Suppressor macrophage treated with lipopolysaccharide for 4 hours (primary cell): ENCODE measurements at places on chromosomes 16 and 17.

GRCh38 chr16:52462816-52463215, 84.1 kb downstream of the TOX3 start:
- DNase-seq, result no peak

DNA sequence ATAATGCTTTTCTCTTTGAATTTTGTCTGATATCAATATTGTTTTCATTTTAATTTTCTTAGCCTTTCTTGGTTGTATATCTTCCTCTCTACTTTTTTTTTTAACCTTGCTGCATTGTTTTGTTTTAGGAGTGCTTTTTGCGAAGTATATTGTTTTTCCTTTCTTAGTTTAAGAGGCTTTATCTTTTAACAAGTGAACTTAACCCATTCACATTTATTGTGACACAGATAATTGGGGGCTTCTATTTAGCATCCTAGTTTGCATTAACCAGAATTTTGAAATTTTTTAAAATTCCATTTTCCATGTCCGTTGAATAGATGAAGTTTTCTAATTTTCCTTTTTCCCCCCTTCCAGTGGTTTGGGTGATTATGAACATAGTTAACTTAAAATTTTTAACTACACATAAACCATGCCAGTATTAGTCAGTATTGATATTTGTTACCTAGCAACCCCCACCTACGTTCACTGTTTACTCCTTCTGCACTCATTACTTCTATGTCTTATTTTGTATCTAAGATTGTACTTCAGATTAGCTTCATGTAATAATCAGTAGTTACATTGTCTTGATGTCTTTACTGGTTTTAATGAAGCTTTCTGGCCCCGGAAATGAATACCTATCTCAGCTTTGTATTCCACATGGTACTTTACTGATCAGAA, 44.4 kb downstream of the TNRC6A start:
- DNase-seq, result no peak

DNA sequence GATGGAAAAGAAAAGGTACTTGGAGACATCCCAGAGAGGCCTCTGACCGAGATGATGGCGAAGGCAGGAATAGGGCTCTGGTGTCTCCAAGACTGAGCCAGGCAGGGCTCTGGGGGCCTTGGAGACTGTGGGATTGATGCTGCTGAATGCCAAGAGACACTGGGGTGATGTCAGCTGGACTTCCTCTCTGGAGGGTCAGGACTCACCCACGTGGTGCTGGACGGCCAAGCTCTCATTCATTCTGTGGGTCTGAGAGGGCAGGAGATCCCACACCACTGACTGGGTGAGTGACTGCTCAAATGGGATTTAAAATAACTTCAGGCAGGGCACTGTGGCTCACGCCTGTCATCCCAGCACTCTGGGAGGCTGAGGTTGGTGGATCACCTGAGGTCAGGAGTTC, 64.8 kb downstream of the NT5M start:
- peak; percentile 15 for DNase-seq

GRCh38 chr16:57725554-57725953, 10.0 kb upstream of the KATNB1 start:
- DNase-seq, result no peak

- no peak for DNase-seq
Observed at GRCh38 chr17:71224824-71225575, 895.8 kb upstream of the SOX9 start.

DNA sequence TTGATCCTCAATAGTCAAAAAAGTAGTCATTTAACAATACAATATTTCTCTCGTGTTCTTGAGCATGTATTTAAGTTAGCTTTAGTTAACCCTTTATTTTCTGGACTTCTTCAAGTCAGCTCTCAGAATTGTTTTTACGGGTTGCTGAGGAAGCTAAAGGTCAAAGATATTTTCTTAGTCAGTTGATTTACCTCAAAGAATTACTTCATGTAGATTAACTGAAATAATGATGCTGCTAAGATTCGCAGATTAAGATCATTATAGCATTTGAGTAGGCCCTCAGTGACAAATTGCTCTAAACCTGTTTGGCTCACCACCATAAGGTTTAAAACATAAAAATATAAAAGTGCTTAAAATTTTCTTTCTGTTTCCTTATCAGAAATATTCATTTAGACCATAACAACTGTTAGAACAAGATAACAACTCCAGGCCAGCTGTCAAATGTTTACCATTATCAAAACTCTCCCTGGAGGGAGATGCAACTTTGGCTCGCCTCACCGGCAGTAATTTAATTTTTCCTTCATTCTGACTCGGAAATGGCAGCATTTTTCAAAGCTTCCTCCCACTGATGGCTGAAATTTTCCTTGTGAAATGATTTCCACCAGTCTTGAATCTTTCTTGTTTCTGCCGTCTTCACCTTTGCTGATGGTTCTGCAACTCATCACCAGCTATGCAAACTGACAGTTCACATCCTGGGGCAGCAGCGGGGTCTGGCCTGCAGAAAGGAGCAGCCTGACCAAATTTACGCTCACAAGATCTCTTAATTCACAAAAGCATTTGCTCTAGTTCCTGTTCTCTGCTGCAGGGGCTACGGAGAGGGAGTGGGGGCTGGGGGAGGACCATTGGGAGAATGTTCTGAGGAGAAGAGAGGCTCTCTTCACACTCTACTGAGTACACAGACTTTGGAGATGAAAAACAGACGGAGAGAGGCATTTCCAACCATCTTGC, 254.8 kb upstream of the TBX2 start:
- DNase-seq, result no peak

GRCh38 chr16:84993926-84994325, 17.4 kb downstream of the ZDHHC7 start:
- DNase-seq, result no peak

GRCh38 chr17:13561606-13562270, 40.0 kb downstream of the HS3ST3A1 start:
- no peak for DNase-seq

DNA sequence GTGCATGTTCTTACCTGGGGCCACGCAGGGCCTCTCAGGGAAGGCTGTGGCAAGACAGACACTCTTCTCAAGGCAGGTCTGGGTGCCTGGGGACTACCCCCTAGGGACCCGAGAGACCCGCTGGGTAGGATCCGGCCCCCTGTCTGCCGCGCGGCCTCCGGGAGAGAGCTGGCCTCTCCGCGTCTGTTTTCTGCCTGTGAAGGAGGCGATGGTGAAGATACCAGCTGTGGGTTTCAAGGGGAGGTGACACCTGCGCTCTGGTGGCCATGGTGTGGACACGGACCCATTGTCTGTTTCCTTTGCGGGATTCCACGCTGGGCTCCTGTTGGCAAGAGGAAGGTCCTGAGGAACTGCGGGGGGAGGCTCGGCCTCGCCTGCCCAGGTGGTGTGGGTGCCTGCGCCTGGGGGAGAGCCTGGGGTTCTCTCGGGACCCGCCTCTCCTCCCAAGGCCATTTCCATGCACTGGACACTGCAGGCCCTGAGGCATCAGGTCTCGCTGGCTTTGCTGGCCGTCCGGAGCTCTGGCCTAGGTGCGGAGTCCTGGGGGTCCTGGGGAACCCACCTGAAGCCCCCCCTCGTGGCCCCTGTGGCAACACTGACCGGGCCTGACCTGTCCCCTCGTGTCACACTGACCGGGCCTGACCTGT, 12.2 kb upstream of the METRNL start:
- no peak for DNase-seq

- no peak for DNase-seq
Observed at GRCh38 chr17:63611354-63611753, 10.7 kb downstream of the TACO1 start.

GRCh38 chr17:28929787-28930186, 21.5 kb downstream of the PHF12 start:
- DNase-seq, result no peak

DNA sequence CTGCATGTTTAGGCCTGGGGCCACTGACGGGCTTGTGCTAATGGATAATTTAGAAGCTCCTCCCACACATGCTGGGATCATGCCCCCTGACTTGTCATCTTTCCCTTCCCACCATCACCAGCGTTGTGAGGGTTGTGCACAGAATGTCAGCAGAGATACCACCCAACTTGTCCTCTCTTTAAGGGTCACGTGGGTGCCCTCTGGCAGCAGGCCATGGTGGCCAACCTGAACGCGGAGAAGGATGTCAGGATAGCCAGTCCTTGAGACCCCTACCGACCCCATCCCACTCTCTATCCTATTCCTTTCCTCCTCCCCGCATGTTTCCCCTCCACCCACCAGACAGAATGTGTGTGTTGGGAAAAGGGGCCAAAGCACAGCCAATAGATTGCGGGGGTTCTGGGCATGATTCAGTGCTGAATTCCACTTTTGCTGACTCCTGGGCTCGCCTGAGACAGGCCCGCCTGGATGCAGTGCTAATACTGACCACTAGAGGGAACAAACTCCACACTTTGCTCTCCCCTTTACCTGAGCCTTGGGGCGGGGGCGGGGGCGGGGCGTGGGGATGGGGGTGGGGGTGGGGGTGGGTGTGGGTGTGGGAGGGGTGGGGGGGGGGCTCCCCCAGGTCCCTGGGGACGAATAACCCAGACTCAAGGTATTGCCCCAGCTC, at the start of gene GH2:
Gene GH2, minus strand, starts transcription at position 10 of the 667 bp plus-strand sequence. CDS start 143 bp downstream, outside the sequence.
- DNase-seq, result peak; percentile 58

GRCh38 chr17:3554440-3554839, 3.2 kb downstream of the TRPV3 start:
- DNase-seq, result no peak

DNA sequence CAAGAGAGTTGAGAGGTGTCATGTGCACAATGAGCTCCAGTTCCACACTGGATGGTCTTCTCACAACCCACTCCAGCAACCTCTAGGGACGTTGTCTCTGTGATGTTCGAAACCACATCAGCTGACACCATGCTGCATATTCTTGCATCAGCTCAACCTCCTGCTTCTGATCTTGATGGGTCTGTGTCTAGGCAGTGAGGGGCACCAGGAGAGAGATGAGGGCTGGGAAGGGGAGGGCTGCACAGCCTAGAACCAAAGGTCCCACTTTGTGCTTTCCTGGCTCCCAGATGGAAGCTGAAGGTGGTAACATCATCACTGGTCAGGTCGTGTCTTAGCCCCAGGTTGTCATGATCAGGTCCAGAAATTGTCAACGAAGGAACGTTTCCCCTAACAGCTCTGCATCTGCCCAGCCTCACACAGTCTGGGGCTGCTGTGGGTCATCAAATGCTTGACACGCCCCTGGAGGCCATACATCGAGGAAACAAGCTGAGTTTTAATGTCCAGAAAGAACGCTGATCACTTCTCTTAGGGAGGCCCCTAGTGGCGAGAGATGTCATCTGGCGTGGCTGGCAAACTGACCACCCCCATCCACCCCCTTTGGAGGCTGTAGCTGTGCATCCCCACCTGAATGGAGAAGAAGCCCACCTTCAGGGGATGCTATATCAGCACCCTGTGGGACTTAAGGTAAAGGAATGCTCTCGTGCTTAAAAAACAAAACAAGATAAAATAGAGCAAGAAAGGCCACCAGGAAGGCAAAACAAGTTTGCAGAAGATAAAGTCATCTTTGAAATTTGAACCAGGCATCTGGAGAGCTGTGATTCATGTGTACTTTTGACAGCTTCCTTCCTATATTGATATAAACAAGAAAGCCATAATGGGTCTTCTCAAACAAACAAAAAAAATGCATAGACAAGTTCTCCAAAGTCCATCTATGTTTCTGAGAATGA, 58.3 kb downstream of the WIPI1 start:
- peak; percentile 87 for DNase-seq

DNA sequence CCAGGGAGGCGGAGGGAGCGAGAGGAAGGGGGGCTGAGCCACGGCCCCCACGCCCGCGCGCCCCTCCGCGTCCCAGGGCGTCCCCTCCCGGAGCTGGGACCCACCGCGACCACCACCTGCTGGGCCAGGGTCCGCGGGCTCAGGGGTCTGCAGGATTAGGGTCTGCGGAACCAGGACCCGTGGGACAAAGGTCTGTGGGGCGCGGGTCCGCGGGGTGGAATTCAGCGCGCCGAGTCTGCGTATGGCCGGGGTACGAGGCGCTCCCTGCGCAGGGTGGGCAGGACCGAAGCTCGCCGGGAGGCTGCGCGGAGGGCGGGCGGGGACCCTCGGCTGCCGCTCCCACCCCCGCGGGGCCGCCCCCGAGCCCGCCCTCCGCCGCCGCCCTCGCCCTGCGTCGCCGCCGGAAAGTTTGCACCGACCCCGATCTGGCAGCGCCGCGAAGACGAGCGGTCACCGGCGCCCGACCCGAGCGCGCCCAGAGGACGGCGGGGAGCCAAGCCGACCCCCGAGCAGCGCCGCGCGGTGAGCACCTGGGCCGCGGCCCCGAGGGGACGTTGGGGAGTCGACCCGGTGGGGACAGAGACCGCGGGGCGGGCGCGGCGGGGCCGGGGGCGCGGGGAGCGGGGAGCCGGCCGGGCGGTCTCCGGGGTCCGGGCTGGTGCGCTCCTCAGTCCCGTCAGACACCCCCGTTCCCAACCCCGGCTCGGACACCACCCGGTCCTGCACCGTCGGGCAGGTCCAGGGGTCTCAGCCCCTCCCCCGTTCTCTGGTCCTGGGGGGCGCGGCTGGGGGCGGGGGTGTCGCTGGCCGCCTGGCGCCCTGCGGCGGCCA, at the start of gene GCGR:
Gene GCGR, plus strand, starts transcription at position 423 of the 831 bp plus-strand sequence. CDS start 4,869 bp downstream, outside the sequence.
- no peak for DNase-seq

GRCh38 chr17:30579610-30580315, 102.6 kb downstream of the GOSR1 start:
- DNase-seq, result no peak

DNA sequence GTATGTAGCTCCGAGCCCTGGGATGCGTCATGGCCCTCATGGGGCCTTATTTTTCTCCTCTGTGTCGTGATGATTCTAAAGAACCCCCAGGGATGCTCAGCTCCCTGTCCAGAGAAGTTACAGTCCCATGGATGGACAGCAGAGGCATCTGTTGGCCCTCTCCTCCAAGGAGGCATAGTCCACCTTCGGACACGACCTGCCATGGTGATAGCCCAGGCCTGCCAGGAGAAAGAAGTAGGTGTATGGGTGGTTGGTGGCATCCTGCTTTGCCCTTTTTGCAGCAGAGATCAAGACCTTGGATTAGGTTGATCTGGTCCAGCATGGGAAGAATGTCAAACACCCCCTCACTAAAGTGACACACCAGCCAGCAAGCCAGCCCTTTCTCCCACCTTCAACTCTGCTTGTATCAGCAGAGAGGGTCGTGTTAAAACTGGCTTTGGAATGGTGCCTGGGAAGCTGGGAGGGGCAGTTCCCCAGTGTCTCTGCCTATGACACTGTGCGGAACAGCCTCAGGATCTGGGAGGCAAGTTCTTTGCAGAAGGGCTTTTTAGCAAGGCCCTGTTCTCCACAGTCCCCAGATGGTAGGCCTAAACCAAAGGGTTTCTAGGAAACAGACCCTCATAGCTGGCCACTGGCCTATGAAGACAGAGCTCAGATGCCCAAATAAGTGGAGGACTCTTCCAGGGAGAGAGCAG, 259.9 kb upstream of the RPL38 start:
- DNase-seq, result no peak

DNA sequence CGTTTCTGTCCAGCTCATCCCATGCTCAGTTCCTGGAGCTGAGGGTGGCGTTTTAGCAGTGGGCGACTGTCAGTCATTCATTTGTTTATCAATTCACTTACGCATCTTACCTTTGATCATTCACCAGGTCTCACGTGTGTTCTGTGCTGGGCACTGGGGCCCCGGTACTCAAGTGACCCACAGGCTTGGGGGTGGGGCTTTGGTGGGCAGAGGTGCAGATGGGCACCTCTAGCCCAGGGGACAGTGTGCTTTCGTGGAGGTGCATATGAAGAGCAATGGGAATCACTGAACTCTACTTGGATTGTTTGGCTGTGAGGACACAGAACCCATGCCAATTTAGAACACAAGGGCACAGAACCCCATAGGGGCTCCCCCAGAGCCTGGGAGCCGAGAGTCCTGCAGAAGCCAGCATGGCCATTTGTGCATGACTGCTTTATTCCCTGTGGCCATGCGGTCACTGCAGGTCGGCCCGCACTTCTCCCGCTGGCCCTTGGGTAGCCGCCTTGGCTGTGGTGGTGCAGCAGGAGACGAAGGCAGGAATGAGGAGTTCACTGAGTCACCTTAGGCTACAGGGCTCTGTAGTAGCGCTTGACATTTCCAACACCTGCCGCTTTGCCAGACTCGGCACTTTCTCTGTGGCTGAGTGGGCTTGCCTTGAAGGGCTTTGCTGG, 144.6 kb downstream of the SNX29 start:
- DNase-seq, result no peak
